ENCODE measurements at places on chromosomes 2 and 18. TPM values are rescaled to one million over a fixed set of nuclear protein-coding genes. Genes with fewer than 3 reads are reported as not detected.

- DNase-seq = no peak
Measured at GRCh38 chr2:31539505-31539904, 41.2 kb downstream of the SRD5A2 start.

GRCh38 chr18:75378376-75379315 lies 48.9 kb downstream of the SMIM21 start:
- DNase-seq = no peak

DNA sequence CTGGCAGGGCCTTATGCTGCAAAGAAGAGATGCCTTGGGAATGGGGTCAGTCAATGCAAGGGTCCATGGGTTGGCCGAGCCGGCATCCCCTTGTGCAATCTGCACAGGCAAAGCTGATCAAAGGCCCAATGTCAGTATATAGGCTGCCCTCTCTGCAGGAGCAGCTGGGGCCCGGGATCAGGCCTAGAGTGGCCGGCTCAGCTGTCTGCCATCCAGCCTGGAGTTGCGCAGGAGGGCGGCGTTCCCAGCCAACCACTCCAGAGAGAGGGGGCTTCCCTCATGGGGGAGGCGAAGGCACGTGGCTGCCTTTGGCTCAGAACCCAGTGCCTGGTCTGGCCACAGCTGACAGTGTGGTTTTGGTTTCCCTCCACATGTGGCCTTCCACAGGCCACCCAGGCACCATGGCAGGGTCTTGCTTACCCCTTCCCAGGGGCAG lies 3.9 kb downstream of the INPP5D start:
- DNase-seq = no peak

The NOL4 gene
- 140 TPM for total RNA-seq

DNA sequence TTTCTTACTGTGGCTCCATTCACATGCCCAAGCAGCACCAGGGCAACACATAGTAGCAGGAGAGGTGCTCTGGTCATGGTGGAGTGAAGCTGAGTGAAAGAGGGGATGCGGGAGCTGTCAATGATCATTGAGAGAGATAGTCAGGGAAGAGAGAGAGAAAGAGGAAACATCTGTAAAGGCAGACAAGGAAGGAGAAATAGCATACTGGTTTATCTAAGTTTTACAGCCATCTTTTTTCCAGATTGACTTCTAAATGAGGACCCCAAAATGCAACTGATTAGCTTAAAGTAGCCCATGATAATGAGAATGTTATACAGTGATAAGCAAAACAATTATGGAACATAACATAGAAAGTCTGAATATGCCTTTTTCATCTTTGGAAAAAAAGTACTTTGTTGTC lies at the start of gene C2orf66:
Gene C2orf66, minus strand, starts transcription at position 96 of the 400 bp plus-strand sequence. Its CDS starts 19 bp downstream, at position 77.
- DNase-seq = no peak

DNA sequence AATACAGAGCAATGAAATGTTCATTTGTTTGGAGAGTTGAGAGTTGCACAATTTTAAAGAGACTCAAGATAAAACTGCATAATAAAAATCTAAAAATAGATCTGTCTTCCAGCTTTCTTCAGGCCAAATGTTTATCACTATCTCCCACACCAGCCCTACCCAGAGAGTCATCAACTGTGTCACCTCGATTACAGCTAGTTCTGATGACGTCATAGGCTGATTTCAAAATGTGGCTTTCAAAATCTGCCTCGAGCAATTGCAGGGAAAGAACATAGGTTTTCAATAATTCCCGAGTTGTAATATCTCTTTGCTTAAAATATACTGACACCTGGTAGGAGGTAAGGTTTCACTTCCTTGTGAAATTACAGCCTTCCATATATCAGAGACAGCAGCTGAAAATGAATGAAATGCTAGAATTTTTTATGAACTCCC lies 677.6 kb upstream of the ID2 start:
- no peak for DNase-seq

DNA sequence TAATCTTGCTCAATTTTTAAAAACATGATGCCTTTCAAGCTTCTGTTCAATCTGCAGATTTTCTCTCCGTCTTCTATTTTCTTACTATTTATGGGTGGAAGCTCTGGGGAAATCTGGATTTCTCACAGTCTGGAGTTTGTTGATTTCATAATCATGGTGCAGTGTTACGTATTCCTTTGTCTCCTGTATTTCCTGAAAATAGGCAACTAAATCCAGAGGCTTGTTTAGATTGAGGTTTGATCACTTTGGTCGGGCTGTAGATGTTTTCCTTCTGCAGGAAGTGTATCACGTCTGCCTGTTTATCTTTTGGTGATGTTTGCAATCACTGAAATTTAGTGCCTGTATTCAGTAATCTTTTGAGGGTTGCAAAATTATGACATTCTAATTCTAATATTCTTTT lies 487.7 kb downstream of the LRRTM4 start:
- DNase-seq = no peak

The DSEL gene
- total RNA-seq = 51.4 TPM

The ZDBF2 gene
- total RNA-seq = 31.4 TPM

DNA sequence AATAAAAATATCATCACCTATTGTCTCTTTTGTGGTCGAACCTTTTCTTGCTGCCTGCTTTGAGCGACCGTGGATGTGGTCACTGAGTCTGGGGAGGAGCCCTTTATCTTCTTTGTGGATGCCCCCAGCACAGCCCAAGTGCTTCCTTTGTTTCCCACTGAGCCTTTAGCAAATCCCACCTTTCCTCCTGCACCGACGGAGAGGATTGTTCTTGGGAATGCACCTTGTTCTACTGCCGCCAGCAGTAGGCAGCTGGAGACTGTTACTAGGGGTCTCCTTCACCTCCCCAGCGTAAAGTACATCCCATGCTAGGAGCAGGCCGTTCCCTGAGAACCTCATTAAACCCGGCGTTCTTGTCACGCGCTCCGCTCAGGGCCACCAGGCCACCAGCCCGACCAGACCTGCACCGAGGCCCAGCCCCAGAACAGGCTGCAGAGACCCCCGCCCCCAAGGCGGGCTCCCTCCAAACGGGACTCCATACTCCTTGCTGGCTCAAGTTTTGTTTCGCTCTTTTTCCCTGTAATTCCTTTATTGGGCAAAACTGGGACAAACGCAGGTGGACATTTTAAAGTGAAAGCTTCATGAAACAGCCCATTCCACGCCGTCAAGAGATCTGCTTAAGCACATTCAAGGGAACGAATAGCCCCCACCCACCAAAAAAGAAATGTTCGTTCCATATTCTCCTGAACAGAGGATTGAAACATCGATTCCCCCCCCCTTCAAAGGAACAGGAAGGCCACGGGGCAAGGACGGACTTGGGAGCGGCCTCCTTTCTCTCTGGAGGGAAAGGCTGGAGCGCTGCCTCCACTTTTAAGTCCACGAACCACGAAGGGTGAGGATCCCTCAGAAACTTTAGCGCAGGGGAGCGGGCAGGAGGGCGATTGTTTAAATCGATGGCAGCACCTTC lies 1.1 kb upstream of the MAT2A start:
- no peak for DNase-seq

The CCDC68 gene
- 1.2 TPM for total RNA-seq

GRCh38 chr2:1548910-1549673 lies 135.8 kb downstream of the TPO start:
- DNase-seq = no peak

DNA sequence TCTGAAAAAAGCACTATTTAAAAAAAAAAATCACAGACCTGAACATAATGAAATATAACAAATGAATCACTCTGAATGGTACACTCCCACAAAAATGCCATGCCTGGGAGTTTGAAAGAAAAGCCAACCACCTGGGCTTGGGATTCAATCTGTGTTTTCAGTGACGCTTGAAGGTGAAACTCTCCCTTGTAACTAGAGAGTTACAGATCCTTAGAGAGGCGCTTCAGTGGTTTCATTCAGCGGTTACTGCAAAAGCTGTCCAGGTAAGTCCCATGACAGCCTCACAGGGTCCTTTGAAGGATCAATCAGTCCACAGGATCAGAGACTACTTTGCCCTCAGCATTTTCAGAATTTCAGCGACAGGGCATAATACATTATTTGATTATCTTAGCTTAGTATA lies 627.3 kb downstream of the IRS1 start:
- DNase-seq = no peak
